Esophagus squamous epithelium (tissue), 5 donors: ENCODE measurements at places on chromosomes 7 and 10.

- DNase-seq, result no peak
These were observed 27.1 kb downstream of the TNRC18 start for GRCh38 chr7:5396542-5396941.

GRCh38 chr7:30502470-30503251 lies 2.0 kb downstream of the GGCT start:
- DNase-seq, result no peak

- no peak for DNase-seq
These were observed 332.4 kb downstream of the PTEN start for GRCh38 chr10:88195841-88196240.

DNA sequence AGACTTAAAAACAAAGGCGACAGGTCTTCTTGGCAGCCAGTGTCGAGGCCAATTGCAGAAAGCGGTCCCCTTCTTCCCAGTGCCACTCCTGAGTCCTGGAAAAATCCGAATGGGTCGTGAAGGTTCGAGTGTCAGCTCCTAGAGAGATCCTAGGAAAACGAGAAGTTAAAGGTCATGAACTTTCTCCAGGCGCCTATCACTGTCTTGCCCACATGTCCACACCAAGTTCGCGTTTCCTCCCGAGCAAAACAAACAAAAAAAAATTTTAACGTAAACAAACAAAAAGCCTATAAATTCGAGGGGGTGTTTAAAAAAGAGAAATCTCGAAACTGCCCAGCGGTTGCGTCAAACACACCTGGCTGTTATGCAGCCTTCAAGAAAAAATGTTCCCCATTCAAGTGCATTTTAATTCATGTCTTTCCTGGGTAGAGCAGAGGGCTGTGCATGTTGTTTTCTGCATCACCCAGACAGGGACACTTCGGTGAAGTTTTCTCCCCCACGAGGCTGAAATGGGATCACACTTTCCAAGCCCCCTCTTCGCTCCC lies 1.5 kb downstream of the ARHGAP21 start:
- no peak for DNase-seq

GRCh38 chr7:151198945-151199848 lies 11.1 kb downstream of the H2BK1 start:
- DNase-seq, result no peak

DNA sequence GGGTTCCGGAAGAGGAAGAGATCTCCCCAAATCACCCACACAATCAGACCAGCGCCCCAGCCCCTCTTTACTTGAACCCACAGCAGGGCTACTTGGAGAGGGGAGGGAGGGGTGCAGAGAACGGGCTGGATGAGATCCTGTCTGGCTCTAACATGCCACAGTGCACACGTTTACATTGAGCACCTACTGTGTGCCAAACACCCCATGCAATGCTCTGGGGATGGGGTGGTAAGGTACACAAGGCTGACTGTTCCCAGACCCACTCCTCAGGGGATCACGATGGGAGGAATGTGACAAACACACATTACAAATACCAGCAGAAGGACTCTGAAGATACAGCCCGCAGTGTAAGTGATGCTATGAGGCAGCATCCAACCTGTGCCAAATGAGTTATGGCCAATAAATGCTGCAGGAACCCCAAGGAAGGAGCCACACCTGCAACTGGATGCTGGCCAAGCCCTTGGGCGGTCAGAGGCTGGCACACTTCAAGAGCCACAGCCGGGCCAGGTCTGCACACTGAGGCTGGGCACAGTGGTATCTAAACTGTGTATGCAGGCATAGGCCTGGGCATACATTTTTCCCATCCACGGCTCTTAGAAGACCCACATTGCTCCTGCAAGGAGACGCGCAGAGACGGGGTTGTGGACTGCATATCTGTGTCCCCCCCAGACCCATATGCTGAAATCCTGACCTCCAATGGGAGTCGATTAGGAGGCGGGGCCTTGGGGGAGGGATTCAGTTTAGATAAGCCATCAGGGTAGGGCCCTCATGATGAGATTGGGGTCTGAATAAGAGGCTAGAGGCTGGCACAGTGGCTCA lies 6.4 kb downstream of the SPOCK2 start:
- DNase-seq, result no peak

DNA sequence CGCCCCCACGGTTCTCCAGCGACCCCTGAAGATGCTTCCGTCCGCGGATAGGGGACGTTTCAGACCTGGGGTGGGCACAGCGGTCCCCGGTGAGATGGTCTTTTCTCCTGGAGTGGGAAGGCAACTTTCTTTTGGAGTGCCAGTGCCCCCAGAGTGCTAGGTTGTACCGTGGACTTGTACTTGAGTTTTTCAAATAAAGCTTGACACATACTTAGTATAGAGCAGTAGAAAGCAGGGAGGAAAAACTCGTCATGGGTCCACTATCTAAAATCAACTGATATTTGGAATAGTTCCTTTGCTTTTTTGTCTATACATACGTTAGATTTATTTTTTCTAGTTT lies 28.4 kb downstream of the RBM20 start:
- DNase-seq, result no peak

DNA sequence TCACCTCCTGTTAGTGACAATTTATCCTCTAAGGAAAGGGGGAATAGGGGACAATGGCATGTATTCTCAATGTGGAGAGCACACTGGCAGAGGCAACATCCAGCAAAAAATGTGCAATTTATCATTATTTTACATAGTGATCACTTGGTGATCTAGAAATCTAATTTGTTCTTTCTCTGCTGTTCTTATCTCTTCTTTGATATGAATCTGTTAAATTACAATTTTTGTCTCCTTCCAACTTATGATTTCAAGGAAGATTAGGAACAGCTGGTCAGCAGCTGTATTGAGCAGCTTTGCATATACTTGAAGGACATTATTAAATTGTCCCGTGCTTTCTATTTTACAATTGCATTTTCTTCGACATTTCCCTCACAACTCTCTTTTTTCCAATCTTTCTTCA lies 213.1 kb downstream of the MAGI2 start:
- no peak for DNase-seq

GRCh38 chr10:114714281-114714741 lies 56.2 kb upstream of the ABLIM1 start:
- no peak for DNase-seq

- DNase-seq, result no peak
These were observed 21.1 kb downstream of the DRGX start for GRCh38 chr10:49374740-49375139.
